ENCODE measurements at places on chromosomes 1 and 21.

DNA sequence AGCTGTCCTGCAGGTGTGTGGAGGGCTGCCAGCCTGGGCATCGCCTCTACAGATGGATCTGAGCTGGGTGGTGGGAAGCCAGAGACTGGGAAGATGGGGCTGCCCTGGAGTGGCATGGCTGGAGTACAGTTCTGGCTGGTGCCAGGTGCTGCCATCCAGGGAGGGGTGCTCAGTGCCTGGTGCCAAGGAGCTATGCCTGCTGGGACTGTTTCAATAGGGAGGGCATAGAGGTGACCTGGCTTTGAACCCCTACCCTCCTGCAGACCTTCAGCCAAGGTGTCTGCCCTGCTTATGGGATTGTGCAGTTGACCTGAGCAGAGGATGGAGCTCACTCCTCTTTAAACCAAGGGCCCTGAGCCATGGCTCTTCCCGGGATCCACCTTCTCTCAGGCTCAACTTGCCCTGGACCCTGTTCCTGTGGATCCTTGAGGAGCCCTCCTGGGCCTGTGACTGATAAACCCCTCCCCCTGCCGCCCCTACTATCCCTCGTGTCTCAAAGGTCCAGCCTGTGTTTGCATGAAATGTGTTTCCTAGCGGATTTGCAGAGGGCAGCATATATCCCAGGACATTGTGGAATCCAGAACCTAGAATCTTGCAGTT lies 48.7 kb downstream of the PTPRU start:
- DNase-seq: no peak

- no peak for DNase-seq
Observed at GRCh38 chr1:18972531-18972930, 16.1 kb upstream of the IFFO2 start.

GRCh38 chr1:101852936-101853335 lies 143.8 kb downstream of the OLFM3 start:
- DNase-seq: no peak

- DNase-seq: no peak
Observed at GRCh38 chr1:111247125-111247838, 19.8 kb downstream of the CHI3L2 start.

All from activated CD4-positive, CD25-positive, alpha-beta regulatory T cell (primary cell).